ENCODE measurements at places on chromosomes 1 and 21.

DNA sequence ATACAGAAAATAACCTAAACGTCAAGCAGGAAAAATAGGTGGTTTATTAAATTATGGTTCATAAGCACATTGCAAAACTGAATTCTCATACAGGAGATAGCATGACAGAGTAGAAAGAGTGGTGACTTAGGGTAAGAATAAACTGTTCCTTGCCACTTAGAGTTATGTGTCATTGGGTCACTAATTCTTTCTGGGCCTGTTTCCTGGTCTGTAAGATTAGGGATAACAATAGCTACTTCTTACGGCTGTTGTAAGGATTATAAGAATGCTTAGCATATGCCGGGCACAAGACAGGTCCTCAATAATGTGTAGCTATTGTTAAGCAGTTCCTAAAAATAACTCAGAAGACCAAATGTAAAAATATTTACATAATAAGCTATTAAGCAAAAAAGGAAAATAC lies 24.2 kb downstream of the SNRNP40 start:
- no peak for DNase-seq

- no peak for DNase-seq
Measured at GRCh38 chr21:15278279-15278678, 213.5 kb upstream of the NRIP1 start.

- DNase-seq, result no peak
Measured at GRCh38 chr1:230429067-230429735, 3.1 kb upstream of the PGBD5 start.

- DNase-seq, result peak; percentile 66
Measured at GRCh38 chr1:33634806-33635205, 162.4 kb downstream of the ZSCAN20 start.

DNA sequence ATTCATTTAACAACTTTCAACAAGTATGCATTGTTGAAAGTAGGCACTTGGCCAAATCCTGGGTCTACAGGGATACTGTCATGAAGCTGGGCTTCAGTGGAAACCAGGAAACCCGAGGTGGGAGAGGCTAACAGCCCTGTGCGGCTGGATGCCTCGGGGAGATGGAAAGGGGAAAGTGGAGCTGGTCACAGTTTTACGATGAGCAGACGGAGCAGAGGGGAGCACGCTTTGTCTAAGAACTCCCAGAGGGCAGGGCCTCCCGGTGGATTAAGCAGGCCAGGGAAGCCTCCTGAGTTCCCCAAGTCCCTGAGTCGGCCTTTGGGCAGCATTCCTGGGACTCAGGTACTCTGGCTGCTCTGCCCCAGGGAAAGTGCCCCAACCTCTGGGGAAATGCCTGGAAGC lies 23.8 kb downstream of the STUM start:
- peak; percentile 43 for DNase-seq

DNA sequence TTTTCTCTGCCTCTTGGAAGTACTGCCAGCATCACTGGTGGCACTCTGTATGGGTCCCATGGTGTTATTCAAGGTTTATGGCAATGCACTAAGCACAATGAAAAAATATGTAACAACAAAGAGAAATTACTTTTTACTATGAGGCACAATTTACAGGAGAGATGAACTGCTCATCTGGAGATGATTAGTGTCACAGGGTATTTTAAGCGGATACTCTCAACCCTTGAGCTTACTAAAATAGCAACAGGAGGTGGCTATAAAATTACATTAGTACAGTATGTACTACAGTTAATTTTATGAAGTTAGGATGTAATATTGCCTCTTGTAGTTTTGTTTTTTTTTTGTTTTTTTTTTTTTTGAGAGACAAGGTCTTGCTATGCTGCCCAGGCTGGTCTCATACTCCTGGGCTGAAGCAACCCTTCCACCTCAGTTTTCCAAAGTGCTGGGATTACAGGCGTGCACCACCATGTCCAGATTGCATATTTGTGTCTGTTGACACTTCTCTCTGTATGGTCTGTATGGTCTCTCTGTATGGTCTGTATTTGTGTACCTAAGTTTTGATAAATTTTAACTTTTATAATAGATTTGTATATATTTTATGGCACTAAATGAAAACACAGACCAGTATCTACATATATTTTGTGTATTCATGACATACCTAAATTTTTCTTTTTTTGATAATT lies 175.6 kb upstream of the HP1BP3 start:
- no peak for DNase-seq

DNA sequence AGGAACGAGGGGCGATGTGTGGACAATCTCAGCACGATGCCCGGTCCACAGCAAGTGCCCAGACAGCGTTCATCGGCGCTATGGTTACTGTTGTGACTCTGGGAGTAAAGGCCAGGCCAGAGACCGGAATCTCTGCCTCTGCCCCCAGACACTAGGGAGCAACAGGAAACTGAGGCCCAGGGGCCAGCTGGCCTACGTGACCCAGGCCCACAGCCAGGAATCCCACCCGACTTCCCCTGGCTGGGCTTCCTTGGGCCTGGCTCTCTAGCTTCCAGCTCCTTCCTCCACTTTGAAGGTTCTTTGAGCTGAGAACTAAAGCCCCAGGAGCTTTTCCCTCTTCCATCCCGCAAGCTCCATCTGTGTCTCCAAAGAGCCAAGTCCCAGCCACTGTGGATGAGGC lies 4.6 kb downstream of the LRP8 start:
- no peak for DNase-seq

DNA sequence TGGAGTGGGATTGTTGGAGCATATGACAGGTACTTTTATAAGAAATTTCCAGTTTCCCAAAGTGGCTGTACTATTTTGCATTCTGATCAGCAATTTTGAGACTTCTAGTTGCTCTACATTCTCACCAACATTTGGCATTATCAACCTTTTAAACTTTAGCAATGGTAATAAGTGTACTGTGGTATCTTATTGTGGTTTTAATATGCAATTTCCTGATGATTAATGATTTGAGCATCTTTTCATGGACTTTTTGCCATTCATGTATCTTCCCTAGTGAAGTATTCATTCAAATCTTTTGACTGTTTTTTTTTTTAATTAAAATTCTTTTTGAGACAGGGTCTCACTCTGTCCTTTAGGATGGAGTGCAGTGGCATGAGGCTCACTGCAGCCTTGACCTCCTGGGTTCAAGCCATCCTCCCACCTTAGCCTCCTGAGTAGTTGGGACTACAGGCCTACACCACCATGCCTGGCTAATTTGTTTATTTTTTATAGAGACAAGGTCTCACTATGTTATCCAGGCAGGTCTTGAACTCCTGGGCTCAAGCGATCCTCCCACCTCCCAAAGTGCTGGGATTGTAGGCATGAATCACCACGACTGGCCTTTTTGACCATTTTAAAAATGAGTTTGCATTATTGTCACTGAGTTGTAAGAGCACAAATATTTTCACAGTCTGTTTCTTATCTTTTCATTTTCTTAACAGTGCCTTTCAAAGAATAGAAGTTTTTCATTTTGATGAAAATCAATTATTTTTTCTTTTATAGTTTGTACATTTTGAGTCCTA lies 7.8 kb upstream of the SLC6A9 start:
- no peak for DNase-seq

DNA sequence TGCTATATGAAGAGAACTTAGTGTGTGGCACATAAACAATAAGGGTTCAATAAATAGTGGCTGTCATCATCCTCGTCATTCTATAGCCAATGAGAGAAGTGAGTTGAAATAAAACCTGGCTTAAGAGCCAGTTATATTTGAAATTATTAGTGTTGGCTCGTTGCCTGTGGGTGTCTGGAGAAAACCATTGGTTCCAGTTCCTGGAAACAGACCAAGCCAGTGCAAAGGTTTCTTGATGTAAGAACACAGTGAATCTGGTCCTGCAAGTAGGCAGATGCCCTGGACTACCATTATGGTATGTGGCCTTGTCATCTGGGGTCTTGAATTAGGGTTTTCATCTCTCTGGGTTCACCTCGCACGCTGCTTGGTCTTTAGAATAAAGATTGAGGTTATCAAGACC lies 43.3 kb downstream of the URB2 start:
- no peak for DNase-seq

DNA sequence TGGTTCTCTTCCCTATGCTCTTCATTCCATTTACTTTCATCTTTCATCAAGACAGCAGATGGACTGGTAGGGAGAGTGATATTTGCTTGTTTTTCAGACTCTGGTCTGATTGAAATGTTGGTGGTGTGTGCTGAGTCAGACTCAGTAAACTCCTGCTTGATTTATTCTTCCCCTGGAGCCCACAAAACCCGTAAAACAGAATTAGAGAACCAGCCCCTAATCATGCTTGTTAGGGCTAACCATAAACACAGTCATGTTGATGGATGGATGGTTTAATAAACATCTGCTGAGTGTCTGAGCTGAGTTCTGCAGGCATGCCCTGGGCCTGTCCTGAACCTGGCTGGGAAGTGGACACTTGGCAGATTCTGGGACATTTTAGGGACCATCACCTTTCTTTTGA lies 24.8 kb downstream of the NOS1AP start:
- DNase-seq, result peak; percentile 26

DNA sequence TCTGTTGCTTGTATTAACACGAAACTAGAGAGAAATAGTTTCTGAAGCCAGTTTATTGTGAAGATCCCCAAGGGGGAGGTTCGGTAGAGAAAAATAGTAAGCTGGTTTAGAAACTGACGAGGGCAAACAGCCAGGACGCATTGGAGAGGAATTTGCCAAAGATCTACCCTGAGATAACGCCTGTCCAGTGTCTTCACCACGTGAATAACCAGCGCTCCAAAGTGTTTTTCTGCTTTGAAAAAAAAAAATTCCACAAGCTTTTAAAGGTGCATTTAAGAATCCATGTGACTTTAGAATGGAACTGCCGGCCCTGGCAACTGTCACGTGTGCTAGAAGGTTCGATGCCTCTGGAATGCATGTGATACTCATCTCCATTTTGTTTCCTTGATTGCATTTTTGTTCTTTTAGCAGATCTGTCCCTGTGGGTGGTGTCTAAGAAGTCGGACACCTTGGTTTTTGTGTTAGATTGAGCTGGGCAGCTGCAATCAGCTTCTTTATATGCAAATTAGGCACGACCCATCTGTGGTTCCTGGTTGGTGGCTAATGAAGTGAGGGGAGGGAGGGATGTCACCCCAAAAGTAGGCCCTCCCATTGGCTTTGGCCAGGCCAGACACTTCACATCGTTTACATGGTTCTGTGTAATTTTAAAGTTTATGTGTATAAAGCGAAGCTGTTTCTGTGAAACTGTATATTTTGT lies 1.3 kb upstream of the THAP3 start:
- DNase-seq, result no peak

GRCh38 chr1:64896551-64896950 lies 69.8 kb downstream of the JAK1 start:
- no peak for DNase-seq

- no peak for DNase-seq
Measured at GRCh38 chr1:59391212-59392179, 94.6 kb downstream of the FGGY start.
